Stimulated activated CD8-positive, alpha-beta memory T cell treated with anti-CD3 and anti-CD28 coated beads, Interleukin-15, amount 100 ng/mL, for 24 hours (primary cell): ENCODE measurements at places on chromosomes 7 and 10.

- DNase-seq, result no peak
These were observed 21.7 kb upstream of the JAKMIP3 start for GRCh38 chr10:132043861-132044695.

- DNase-seq, result no peak
These were observed 125.1 kb downstream of the CDH23 start for GRCh38 chr10:71521504-71522441.

GRCh38 chr7:35334506-35334905 lies 80.6 kb upstream of the TBX20 start:
- DNase-seq, result no peak

GRCh38 chr10:116960066-116960776 lies 44.8 kb downstream of the SHTN1 start:
- no peak for DNase-seq

- no peak for DNase-seq
These were observed 140.1 kb upstream of the UNC5B start for GRCh38 chr10:71072131-71072822.

- DNase-seq, result no peak
These were observed at the start of gene KNDC1 for GRCh38 chr10:133159950-133160825. Gene KNDC1, plus strand, starts transcription at chr10:133160219. Its CDS starts 249 bp downstream, at chr10:133160468.

DNA sequence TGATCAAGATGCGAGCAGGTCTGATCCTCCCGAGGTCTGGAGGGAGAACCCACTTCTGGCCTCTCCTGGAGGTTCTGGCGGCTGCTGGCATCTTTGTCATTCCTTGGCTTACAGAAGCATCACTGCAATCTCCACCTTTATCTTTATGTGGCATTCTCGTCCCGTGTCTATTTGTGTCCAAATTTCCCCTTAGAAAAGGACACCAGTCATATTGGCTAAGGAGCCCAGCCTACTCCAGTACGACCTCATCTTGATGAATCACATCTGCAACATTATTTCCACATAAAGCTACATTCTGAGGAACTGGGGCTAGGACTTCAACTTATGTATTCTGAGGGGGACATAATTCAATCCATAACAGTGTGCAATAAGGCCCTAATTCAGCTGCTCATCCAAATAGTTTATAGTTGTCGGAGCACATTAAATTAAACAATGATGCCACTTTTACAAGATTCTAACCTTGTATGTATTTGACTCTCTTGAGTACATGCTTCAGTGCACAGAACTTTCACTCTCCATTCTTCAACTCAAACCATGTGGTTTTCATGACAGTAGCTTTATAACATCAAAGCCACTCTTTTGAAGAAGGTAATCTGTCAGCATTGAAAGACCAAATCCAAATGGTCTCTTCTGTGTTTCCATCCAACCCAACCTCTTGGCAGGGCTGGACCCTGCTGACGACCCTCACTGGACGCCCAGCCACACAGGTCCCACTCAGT lies 86.2 kb upstream of the DDC start:
- no peak for DNase-seq

- no peak for DNase-seq
These were observed 80.8 kb downstream of the OSBPL3 start for GRCh38 chr7:24899161-24899560.

GRCh38 chr7:69696686-69697685 lies 98.7 kb downstream of the AUTS2 start:
- no peak for DNase-seq

DNA sequence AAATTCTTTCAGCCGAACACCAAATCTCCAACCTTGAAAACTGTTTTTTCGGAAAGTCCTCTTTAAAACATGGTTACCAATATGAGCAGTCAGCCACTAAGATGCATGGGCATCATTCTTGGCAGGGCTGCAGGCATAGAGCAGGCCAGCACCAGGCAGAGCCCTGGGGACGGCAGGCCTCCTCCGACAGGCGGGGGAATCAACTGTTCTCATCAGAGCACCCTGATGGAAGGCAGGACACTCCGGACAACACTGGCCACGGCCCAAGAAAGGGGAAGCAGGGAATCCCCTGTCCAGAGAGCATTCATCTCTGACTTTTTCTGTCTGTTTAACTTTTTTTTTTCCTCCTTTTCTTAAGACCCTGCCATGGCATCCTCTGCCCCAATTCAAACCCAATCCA lies 1.4 kb upstream of the NOS3 start:
- no peak for DNase-seq

DNA sequence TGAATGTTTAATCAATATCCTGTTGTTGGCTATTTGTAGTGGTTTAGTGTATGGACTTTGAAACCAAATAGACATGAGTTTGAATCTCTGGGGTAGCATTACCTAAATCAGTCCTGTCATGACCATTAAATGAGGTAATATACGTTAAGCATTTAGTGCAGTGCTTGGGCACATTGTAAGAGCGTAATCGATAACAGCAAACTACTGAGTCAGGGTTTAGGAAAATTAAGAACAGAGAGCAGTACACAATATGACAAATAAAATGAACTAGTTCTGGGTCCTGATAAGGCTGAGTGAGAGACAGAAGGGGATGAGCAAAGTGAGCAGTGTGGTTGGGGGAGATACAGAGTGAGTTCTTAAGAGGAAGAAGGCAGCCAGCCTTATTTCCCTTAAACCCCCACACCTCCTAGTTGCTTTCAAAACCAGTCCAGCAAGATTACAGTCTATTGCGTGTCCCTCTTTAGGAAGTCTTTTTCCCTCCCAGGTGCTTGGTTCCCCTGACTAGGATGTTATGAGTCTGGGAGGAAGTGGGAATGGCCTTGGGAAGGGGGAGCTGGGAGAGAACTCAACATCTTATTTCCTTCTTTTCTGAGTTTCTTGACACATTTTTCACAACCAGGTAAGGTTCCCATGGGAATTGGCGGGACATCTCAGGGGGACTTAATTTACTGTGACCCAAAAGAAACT lies 171.0 kb downstream of the SND1 start:
- no peak for DNase-seq

DNA sequence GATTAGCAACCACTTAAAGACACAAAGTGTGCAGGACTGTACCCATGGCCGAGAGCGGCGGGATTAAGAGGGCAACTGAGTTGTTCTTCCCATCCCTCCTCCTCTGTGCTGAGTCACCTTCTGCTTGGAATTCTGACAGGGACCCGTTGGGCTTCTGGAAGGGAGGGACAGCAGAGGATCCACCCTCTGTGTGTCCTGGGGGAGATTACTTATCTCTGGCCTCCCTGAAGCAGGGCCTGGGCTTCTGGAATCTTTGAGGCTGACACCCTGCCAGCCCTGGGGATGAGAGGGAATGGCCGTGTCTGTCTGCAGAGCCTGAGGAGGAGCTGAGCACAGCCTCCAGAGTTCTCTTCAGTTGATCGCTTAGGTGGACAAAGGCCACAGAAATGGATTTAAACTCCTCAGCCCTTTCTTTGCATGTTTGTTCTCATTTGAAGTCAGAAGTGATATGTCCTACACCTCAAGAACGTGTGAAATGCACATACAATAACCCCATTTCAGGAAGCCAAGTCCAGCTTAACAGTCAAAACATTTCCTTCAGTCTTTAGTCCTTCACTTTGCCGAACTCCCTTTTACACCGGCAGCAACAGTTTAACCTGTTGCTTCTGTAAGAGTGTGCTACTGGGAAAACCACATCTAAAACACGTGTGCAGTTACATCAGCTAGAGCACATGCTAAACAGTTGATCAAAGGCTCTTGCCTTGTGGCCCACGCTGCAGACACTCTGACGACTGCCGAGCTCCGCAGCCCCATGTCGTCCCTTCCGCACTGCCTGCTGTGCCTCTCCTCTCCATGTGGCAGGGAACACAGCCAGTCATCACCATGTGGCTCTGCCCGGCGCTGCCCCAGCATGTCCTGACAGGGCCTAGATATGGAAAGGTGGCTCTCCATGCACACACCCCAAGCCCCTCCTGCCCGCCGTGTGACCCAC lies 55.7 kb downstream of the IKZF1 start:
- no peak for DNase-seq
